ENCODE measurements at places on chromosomes 3 and 15.

DNA sequence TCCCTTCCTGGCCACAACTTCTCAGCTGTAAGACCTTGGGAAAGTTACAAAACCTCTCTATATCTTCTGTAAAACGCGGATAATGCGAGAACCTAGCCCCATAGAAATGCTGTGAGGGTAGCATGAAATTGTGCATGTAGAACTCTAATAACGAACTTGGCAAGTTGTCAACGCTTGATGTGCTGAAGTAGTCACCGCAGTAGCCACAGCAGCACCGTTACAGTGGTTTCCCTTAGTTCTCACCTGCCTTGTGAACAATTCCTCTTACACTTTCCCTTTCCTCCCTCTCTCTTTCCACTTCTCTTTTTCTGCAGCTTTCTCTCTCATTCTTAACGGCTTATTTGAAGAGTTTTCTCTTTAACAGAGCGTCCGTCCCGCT, 447 bp upstream of the SHQ1 start:
- no peak for DNase-seq

- no peak for DNase-seq
Measured at GRCh38 chr3:36521007-36521379, 140.7 kb downstream of the STAC start.

DNA sequence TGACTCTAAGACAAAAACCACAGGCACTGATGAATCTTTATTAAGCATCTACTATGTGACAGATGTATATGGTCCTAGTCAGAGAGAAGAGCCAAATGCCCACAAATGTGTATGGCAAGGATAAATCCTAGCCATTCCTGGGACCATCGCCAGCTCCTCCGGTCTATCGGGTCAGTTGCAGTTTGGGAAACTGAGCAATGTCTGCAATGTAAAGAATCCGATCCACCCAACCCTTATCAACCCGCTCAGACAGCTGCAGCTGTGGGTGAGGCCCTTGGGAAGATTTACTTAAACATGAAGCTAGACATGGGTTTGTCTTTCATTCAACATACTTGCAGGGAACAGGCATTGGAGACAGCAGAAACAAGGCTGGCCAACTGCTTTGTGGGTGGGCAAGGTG, 40.5 kb upstream of the CDV3 start:
- no peak for DNase-seq

DNA sequence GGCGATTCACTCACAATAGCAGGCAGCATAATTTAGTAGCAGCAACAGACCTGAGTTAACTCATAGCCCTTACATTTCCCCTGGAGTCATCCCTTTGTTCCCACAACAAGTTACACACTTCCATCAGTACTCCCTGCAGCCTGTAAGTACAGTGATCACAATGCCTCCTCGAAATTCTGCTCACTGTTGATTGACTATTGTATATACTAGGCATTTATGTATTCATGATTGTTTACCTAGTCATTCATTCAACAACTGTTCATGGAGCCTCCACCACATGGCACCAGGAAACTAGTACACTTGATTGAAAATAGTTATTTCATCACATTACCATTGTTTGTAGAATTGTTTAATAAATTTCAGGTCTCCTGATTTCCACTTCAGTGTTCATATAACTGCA, 71.4 kb upstream of the P3H2 start:
- no peak for DNase-seq

GRCh38 chr15:84671211-84671610, 13.2 kb upstream of the NMB start:
- no peak for DNase-seq

- DNase-seq = no peak
Measured at GRCh38 chr3:128532012-128532983, 39.3 kb upstream of the GATA2 start.

- no peak for DNase-seq
Measured at GRCh38 chr3:171094411-171094810, 67.9 kb upstream of the SLC2A2 start.

- no peak for DNase-seq
Measured at GRCh38 chr3:197149528-197149927, 119.9 kb upstream of the MELTF start.

DNA sequence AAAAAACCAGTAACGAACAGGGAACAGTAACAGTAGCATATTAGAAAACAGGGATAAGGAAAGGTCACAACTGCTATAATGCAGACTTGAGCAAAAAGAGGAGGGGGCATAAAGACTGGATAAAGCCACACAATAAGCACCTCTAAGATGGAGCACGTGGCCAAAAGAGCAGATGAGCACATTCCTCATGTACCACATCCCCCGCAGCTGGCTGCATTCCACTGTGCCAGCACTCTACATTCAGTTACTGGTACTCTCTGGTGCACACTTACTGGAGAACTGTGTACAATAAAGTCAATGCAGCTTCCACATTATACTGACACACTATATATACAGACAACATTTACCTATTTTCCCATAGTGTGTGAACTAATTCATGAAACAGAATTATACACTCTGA, 64.7 kb downstream of the UBE3A start:
- DNase-seq = no peak
